CD8-positive, alpha-beta memory T cell (primary cell): ENCODE measurements at places on chromosomes 12 and 14. TPM values are rescaled to one million over a fixed set of nuclear protein-coding genes. Genes with fewer than 3 reads are reported as not detected.

Gene CLEC4E
- not detected for polyA plus RNA-seq

Gene MGST1
- not detected for polyA plus RNA-seq

- no peak for DNase-seq
Observed at GRCh38 chr14:99538733-99539132, 57.5 kb downstream of the CCNK start.

Gene SPX
- not detected for polyA plus RNA-seq

DNA sequence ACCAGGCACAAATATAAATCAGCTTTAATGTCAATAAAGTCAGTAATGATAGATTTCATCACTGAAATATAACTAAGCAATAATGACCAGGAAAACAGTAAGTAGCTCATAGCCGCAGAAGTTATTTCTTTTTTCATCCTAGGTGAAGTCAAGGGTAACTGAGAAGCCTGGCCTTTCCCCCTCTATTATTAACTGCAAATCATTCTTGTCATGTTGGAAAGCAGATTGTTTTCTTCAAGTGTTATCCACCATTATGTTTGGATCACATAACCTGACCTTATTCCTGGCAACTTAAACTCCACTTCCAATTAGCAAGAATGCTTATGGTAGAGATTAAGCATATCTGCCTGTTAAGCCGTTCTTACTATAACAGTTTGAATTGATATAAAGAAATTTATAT lies 603.4 kb upstream of the FOXG1 start:
- DNase-seq = no peak

Gene OTOGL
- polyA plus RNA-seq = not detected

Gene CRIP2
- 31.5 TPM for polyA plus RNA-seq

DNA sequence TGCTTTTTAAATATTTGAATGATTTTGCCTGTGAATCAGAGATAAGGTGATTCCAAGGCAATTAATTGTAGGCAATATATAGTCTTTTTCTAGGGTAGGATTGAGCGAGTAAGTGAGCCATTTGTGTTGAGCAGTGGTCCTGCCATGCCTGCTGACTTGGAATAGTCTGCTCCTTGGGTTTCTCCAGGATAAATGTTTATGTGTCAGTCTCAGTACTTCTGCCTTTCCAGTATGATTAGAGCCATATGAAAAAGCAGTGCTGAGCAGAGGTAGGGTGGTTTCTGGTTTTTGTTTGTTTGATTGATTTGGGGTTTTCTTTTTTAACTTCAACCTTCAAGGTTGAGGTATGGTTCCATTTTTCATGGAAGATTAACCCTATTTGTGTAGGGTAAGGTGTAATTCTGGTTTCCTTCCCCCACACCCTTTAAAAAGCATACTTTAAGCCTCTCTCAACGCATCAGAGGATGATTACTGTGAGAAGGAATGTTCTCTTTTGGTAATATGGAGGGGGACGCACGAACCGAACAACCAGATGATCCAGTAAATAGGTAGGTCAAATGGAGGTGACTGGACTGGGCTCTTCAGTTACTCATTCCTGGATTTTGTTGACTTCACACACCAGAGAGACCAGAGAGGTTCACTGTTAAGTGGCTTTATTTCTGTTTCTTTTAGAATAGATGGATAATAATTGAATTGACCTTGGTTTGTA lies 22.7 kb downstream of the FRMD6 start:
- no peak for DNase-seq

Gene VSIG10
- polyA plus RNA-seq = 1.7 TPM

DNA sequence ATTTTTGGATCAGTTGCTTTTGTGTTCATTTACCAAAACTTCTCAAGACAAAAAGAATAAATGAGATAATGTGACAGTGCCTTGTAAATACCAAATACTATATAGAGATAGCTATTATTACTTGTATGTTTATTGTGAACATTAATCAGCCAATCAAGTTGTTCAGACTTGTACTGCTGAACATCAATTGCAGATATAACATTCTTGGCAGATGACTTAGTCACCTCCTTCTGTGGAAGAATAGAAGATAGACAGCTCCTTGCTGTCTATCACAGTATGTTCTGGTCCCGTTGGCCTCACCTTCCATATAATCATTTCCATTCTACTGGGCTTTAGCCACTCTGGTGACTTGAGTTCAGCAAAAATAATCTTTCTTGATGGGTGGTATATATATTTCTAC lies 30.1 kb downstream of the PSEN1 start:
- no peak for DNase-seq

GRCh38 chr12:47021298-47021697 lies 58.1 kb upstream of the PCED1B start:
- no peak for DNase-seq

Gene LRIG3
- polyA plus RNA-seq = not detected
